NCI-H748 treated with DMSO at 0.1 percent for 48 hours (cell line): ENCODE measurements at places on chromosomes 6 and 20.

GRCh38 chr6:166588691-166589336, 2.3 kb upstream of the RAMACL start:
- DNase-seq = no peak

DNA sequence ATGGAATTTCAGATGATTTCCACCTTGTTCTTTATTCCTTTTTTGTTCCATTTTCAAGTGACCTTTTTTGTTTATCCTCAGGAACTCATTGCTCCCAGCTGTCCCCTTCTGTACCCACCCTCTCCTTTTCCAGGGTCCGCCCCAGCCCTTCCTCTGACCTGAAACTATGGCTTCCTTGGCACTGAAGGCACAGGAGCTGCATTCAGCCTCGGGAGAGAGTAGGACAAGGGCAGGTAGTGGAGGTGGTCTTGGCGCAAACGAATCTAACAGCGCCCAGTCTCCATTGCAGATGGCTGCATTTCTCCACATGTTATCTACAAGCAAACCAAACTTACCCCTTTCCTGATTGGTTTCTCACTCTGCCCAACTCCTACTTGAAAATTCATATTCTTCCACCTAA, 8.8 kb upstream of the ULBP2 start:
- DNase-seq = no peak

DNA sequence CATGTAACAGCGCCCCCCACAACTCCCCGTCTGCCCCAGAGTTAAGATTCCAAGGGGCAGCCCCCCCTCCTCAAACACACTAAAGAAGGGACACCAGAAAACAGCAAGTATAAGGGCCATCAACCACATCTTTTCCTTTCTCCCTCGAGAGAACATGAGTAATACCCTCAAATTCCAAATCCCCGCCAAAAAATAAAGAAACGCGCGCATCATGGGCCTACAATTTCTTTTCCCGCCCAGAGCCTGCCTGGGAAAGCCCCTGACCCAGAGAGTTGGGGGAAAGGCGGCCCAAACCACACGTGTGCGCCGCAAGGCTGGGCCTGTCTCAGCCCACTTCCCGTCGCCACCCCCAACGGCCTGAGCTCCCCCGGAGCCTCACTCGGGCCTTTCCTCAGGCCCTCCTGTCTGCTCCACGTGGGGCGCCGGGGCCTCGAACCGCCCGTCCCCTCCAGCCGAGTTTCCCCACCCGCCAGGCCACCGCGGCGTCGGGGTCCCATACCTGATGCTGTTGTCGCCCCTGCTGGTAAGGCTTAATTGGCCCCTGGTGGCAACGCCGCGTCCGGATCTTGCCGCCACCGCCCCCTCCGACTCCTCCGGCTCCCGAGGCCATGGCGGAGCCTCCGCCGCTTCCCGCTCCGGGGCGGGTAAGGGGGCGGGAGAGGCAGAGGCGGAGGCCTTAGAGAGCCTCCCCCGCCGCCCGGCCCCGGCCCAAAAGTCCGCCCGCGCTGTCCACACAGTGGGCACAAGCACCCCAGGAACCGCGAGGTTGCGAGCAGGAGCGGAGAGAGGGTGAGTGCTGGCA, 746 bp downstream of the NUP153 start:
- DNase-seq = peak; percentile 50

GRCh38 chr20:6397115-6397514, 274.3 kb upstream of the FERMT1 start:
- DNase-seq = peak; percentile 56

DNA sequence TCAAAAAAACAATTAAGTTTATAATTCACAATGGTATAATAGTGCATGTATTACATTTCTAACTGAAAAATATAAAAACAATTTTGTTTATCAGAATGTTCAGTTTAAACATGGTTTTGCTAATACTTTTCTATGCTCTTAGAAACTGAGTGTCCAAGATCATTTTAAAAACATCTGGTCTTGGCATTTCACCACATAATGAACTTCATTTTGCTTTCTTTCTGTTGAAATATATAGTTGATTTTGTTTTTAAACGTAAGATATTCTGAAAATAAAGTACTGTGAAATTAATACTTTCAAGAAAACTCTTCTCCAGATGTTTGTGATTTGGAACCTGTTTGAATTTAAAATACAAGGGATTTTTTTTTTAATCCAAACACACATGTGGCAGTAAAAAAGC, 264.4 kb downstream of the COL12A1 start:
- DNase-seq = no peak

GRCh38 chr6:38708496-38708895, 5.6 kb upstream of the GLO1 start:
- DNase-seq = no peak

DNA sequence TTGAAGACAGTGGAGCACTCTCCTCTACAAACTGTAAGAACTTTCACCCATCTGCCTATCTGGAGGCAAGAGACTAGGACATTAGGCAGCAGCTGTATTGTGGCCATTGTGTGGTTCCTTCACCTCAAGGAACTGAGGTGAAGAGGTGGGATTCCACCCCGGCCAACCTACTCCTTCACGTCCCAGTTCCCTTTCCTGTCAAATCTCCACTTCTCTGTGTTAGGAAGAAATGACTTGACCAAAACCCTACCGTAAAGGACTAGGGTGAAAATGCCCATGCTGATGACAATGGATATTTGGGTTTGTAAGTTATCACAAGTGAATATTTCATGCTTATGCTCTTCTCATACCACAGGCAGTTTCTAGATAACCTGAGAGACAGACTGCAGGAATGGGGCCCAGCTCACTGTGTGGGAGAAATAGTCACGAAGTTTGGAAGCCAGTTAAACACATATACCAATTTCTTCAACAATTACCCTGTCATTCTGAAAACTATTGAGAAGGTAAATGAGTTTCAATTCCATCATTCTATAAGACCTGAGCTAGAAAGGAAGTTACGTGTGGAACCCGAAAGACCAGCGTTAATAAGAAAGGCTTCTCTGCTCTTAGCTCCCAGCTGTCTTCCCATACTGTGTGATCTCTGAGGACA, 86.6 kb downstream of the ECT2L start:
- DNase-seq = no peak

GRCh38 chr6:4178737-4179333, 43.5 kb upstream of the ECI2 start:
- DNase-seq = no peak

- no peak for DNase-seq
Observed at GRCh38 chr20:18585134-18585533, 2.7 kb upstream of the DTD1 start.

- DNase-seq = no peak
Observed at GRCh38 chr20:14335052-14335451, 2.4 kb downstream of the FLRT3 start.

- no peak for DNase-seq
Observed at GRCh38 chr6:158366363-158366762, 54.1 kb downstream of the TULP4 start.

GRCh38 chr6:154457046-154457713, 53.3 kb downstream of the CNKSR3 start:
- no peak for DNase-seq

GRCh38 chr20:3710703-3711483, 1.5 kb downstream of the SIGLEC1 start:
- peak; percentile 20 for DNase-seq

- DNase-seq = no peak
Observed at GRCh38 chr6:136654086-136654485, 103.9 kb upstream of the MAP7 start.

- DNase-seq = no peak
Observed at GRCh38 chr6:22529866-22530265, 39.5 kb upstream of the HDGFL1 start.

GRCh38 chr20:63529180-63529860, 7.9 kb downstream of the PTK6 start:
- DNase-seq = no peak

GRCh38 chr6:71209626-71210025, 79.0 kb upstream of the OGFRL1 start:
- no peak for DNase-seq

DNA sequence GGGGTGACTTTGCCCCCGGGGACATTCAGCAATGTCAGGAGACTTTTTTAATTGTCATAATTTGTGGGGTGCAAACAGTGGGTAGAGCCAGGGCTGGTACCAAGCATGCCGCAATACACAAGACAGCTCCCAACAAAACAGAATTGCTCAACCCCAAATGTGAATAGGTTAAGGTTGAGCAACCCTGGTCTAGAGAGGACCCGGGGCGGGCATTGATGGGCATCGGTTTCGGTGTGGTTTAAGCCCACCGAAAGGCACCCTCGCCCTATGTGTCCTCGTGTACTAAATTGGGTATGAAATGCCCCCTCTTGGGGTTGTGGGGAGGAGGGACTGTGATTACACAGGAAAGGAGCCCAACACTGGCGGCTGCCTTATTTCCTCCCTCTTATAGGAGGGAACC, 36.0 kb downstream of the KIAA1755 start:
- no peak for DNase-seq

DNA sequence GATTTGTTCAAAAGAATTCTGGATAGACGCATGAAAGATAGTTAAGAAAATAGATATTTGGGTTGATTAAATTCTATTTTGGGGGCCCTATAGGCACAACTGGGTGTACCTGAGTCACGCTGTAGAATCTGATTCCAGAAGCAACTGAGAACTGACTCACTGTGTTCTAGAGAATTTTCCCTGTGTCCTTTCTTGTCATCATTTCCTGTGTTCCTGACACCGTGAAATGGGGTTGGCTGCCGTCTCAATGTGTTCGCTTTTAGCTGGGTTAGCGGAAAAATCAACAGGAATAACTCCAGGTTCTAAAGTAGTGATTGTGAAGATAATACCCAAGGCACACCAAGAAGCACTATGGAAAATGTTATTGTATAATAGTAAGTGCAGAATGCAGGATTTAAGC, 5.0 kb downstream of the GCNT2 start:
- no peak for DNase-seq

GRCh38 chr20:36030149-36030548, 61.8 kb downstream of the CNBD2 start:
- no peak for DNase-seq

GRCh38 chr6:53906842-53907241, 112.0 kb downstream of the LRRC1 start:
- DNase-seq = no peak

DNA sequence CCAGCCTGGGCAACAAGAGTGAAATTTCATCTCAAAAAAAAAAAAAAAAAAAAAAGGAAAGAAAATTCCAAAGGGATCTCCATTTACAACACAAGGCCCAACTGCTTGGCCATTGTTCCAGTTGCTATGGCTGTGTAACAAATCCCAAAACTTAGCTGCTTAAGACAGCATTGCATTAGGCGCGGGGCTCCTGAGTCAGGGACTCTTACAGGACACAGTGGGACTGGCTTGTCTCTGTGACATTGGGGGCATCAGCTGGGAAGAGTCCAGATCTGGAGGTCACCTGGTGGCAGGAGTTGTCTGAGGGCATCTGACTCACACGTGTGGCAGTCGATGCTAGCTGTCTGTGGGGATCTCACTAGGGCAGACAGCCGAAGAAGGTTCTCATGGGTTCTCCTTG, 35.6 kb downstream of the TTLL9 start:
- DNase-seq = no peak

- DNase-seq = no peak
Observed at GRCh38 chr6:118903138-118903537, 9.2 kb downstream of the ASF1A start.

DNA sequence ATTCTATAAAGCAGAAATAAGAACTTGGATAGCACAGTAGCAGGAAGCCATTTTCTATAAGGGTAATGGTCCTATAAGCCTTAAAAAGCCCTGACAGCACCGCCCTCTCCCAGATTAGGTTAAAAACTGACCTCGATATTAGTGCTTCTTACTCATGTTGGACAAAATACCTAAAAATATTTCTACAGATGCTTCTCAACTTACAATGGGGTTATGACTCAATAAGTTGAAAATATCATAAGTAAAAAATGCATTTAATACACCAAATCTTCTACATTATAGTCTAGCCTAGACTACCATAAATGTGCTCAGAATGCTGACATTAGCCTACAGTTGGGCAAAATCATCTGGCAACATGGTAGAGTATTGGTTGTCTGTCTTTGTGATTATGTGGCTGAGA, 70.3 kb downstream of the SESN1 start:
- DNase-seq = no peak

- peak; percentile 21 for DNase-seq
Observed at GRCh38 chr20:60050193-60050947, 92.1 kb downstream of the CDH26 start.

DNA sequence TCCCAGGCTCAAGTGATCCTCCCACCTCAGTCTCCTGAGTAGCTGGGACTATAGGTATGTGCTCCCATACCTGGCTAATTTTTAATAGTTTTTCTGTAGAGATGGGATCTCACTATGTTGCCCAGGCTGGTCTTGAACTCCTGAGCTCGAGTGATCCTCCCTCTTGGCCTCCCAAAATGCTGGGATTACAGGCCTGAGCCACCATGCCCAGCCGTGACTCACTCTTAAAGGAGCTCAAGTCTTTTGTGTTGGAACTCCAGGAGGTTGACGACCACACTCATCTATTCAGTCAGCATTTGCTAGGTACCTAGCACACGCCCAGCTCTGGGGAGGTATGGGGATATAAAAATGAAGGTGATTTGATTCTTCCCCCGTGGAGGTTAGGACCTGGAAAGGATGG, 62.8 kb downstream of the UTRN start:
- no peak for DNase-seq

GRCh38 chr20:17661121-17661744, 20.8 kb downstream of the RRBP1 start:
- no peak for DNase-seq

- DNase-seq = no peak
Observed at GRCh38 chr6:96721227-96721626, 116.0 kb downstream of the GPR63 start.

- no peak for DNase-seq
Observed at GRCh38 chr20:17854307-17854903, 114.2 kb downstream of the SNX5 start.
